ENCODE measurements at places on chromosomes 1 and 21.

DNA sequence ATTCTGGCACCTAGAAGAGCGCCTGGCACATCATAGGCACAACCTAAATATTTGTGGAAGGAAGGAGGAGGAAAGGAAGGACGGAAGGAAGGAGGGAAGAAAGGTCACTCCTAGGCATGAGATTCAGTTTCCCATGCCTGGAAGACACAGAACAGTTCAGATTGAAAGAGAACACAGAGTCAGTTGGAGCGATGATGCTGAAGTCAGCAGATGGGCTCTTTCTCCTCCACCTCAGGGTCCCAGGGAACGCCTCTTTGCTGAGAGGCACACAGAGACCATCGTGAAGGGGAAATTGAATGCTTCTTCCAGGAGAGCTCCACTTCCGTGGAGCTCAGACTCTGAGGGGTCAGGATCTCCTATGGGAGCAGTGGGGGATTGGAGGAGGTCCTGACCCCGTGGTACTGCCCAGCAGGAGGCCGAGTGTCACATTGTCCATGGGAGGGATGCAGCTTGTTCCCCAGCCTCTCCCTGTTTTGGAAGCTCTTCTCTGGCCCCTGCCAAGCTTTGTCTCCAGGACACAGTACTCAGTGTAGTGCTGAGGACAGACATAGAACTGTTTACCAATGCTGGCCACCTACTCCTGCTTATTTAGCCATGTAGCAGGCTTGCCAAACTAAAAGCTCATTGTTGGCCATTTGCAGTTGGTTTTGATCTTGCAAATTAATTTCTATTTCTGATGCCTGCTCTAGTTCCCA lies 2.4 kb downstream of the MYBPHL start:
- DNase-seq = no peak

GRCh38 chr1:58649555-58649954 lies 50.3 kb downstream of the MYSM1 start:
- DNase-seq = peak; percentile 14

GRCh38 chr1:96290033-96290432 lies 431.6 kb upstream of the PTBP2 start:
- no peak for DNase-seq

DNA sequence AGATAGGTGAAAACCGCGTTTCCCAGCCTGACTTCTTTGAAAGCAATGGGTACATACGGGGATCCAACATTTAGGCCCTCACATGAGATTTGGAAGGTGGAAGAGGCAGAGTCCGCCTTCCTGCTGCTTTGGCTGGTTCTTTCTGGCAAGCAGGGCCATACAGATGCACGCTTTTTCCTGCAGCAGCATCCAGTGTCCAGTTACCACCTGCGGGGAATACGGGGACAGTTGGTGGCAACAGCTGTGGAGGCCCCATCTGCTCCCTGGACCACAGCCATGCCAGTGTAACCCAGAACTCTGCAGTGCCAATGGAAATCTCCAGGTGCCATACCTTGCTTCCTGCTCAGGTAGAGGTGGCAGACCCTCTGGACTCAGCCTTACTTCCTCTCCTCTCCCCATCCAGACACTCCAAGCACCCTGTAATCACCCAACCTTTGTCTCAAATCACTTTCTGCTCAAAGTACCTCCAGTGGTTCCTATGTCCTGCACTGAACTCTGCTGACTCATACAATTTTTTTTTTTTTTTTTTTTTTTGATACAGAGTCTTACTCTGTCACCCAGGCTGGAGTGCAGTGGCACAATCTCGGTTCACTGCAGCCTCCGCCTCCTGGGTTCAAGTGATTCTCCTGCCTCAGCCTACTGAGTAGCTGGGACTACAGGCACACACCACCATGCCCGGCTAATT lies 68.3 kb downstream of the SLC16A1 start:
- DNase-seq = no peak

DNA sequence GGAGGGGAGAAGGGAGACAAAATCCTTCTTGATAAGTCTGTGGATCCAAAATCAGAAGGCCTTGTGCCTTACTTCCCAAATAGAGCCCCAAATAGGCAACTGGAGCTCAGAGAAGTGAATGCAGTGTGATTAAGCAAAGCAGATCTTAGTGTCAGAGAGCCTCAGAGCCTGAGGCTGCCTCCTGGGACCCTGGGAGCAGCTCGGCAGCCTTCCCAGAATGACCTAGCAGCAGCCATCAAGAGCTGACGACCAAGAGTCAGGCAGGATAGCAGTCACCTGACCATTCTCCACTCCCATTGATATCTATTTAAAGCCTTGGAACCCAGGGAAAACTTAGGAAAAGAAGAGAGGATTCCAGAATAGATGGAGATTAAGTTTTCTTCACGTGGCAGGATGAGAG lies 78.0 kb upstream of the SMYD2 start:
- DNase-seq = no peak

- DNase-seq = no peak
Measured at GRCh38 chr1:209748620-209749019, 7.2 kb upstream of the TRAF3IP3 start.

GRCh38 chr21:38349111-38349746 lies 92.4 kb downstream of the KCNJ15 start:
- DNase-seq = no peak

DNA sequence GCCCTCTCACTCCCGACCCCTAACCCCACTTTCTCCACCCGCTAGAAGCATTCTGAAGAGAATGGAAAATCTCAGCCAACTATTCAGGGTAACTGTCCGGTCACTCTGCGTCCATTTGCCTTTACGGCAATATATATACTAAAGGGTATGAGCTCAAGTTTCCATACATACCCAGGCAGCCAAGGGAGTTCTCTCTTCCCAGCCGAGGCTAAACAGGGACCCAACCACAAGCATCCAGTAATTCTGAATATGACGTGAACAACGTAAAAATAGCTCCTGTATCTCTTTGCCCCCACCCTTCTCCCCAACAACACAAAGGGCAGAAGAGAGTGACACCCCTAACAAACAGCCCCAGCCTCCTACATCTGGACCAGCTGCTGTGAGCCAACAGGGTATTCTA lies 67.7 kb downstream of the SSBP3 start:
- DNase-seq = no peak

DNA sequence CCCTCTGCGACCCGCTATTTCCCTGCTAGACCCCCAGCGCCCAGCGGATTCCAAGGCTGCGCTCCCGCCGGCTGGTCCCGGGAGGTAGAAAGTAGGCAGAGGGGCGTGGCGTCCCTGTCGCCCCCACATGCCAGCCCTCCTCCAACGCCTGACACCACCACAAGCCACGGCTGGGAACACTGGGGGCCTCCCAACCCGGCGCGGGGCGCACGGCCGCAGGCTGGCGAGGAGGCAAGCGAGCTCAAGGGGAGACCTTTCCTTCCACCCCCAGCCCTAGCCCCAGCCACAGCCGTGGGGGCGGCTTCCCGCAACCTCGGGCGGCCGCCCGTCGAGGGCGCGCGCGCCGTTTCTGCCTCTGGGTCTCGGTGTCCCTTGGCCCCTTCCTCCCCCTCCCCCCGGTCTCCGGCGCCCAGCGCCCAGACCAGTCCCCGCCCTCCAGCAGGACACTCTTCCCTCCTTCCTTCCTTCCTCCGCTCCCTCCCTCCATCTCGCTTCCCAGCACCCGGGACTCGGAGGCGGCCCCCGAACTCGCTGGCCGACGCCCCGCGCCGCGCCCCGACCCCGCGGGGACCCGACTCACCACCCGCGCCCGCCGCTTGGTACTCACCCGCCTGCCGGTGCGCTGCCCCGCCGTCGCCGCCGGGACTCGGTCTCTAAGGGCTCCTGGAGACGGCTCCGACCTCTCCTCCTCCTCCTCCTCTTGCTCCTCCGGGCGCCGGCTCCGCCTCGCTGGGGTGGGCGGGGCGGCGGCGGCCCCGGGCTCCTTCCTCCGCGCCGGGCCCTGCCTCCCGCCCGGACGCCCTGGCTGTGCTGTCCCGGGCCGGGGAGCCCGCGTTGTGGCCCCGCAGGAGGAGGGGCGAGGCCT lies at the start of gene GNG12:
TSS of gene GNG12 (minus strand) at position 731 of the 865 bp plus-strand sequence. CDS start 125,781 bp downstream, outside the sequence.
- DNase-seq = no peak

DNA sequence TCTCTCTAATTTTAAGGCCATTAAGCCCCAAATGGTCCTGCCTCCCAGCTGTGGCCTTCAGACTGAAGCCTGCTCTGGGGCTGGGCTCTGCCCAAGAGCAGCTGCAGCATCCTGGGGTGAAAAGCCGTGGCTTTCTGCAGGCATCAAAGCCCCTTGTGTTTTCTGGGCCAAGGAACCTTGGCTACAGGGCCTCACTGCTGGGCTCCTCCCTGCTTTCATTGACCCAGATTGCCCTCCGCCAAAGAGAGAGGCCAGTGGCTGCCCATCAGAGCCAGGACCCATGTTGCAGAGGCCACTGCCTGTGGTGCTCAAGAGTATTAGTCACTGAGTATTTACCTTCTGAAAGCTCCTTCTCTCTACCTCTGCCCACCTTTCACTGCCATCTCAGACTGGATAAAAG lies 1.6 kb downstream of the ZNF648 start:
- no peak for DNase-seq

DNA sequence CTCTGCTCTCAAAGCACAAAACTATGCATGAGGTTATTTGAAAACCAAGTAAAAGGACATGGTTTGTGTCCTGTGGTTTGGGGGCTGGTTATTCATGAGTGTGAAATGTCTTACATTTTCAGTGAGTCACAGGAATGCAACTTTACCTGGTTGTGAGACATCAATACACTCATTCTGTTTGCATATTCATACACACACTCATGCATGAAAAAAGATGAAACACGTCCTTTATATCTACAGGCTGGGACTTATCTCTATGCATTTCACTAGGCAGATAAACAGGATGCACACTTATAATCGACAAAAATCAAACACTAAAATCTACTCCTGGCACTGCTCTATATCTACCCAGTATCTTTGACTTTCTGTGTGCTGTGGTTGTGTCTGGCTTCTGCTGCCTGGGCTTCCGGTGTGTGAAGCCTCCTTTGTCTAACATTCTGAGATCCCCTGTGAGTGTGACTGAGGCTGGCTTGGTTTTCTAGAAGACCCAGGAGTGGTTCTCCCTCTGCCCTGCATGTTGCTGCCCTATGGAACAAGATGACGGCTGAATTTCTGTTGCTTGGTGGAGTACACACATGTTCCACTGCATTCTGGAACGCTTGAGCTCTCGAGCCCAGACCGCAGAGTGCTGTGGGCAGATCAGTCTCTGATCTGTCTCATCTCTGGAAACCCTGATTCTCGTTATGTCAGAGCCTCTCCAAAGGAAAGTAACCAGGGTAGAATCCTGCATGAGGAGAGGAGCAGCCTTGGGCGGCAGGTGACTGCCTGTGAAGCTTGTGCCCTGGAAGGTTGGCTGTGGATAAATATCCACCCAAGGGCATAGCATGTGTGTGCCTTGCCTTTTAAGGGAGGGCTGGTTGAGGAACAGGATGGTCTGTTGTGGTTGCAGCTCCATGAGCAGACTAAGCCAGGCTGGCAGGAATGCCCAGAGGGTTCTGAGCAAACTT lies 19.7 kb upstream of the FASLG start:
- DNase-seq = peak; percentile 46

DNA sequence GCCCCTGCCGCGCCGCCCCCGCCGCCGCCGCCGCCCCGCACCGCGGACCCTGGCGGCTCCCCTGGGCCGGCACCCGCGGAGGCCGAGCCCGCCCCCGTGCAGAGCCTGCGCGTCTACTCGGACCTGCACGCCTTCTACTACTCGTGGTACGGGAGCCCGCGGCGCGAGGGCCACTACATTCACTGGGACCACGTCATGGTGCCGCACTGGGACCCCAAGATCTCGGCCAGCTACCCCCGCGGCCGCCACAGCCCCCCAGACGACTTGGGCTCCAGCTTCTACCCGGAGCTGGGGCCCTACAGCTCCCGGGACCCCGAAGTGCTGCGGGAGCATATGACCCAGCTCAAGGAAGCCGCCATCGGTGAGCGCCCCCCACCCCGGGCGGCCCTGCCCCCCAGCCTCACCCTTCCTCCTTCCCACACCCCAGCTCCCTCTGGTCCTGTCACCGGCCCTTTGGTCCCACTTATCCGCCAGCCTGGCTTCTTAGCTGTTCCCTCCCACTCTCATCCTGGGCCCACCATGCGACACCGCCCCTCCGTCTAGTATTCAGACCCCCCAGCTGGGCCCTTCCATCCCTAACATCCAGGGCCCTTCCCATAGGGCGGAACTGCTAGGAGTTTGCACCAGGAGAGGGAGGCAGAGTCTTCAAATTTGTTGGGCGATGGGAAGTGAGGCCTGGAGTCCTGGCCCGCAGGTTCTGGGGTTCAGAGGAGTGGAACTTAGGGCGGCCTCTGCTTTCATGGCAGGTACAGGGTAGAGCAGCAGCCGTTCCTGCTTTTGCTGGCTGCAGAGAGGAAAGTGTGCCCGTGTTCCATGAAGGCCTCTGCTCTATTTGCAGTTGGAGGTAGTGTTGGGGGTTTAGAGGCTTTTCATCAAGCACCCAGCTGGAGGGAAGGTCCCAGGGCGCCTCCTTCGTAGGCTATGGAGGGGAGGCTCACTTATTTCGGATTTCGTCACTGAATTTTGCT lies 1.0 kb downstream of the MANEAL start:
- no peak for DNase-seq

DNA sequence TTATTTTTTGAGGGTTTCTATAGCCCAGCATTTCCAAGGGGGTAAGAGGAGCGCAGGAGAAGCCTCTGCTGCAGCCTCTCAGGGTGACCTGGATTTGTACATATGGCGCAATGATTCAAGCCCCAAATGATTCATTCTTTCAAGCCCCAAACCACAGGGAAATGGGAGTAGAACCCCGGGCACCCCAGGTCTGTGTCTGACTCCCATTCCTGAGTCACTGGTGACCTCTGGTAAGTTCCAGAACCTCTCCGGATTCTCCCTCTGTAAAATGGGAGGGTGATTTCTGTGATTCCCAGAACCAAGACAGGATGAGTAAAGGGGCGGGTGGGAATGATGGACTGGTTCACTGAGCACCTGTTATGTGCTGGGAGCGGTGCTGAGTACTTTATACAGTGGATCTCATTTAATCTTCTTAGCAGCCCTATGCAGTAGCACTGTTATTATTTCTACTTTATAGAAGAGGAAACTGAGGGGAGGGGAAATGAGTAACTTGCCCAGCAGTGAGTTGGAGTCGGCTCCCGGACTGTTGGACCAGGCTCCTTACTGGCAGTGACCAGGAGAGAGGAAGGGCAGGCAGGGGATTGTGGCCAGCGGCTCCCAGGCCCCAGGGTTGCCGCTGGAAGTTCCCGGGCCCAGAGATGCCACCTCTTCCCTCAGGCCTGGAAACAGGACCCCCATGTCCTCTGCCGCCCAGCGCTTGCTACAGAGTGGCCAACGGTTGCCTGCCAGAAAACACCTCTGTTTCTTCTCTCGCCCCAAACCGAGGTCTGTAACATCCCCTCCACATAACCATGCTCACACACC lies 20.3 kb upstream of the SLC26A9 start:
- DNase-seq = no peak

DNA sequence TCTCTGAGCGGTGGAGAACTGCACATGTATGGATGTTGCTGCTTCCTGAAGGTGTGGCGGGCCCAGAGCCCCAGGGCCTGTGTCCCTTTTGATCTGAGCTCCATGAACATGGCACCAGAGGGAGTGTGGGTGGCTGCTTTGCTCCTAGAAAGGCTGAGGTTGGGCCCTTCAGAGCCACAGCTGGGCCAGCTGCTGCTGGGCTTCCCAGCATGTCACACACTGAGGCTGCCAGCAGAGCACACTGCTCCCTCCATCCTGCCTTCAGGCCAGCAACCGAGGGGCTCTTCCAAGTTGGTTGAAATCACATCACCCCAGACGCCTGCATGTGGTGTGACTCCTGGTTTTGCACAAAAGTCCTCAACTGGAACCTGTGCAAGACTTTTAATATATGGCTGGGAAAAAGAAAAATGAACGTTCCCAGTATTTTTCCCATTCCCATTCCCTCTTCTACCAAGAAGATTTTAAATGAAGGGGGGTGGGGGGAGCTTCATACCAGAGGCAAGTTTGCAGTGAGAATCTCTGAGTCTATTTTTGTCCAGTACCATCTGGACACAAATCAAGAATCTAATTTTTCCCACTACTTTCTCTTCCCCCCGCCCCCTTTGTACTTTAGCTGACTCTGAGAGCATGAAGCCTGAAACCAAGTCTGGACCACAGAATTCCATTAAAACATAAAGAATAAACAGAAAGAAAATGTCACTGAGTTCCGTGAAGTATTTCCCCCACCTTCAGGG lies 26.2 kb upstream of the NGF start:
- DNase-seq = no peak

Data from activated T-cell treated with anti-CD3 and anti-CD28 coated beads for 1 hour (primary cell).